Mesothelial cell of epicardium (in vitro differentiated cells): ENCODE measurements at places on chromosomes 4 and X.

- DNase-seq: no peak
- peaks cover 8% of the 10 kb centered on the region for H3K4me1 ChIP-seq
- peak overlapping the region; percentile 2 for H3K4me3 ChIP-seq
- H3K36me3 ChIP-seq: no peaks in the 10 kb centered on the region
- H3K27ac ChIP-seq: no peak overlapping the region
- H3K27me3 ChIP-seq: peaks cover 1% of the 10 kb centered on the region
Observed at GRCh38 chr4:176193938-176194337, 1.4 kb downstream of the SPATA4 start.

- no peak overlapping the region for H3K27ac ChIP-seq
- H3K4me3 ChIP-seq: no peak overlapping the region
- H3K27me3 ChIP-seq: no peaks in the 10 kb centered on the region
- no peaks in the 10 kb centered on the region for H3K4me1 ChIP-seq
- no peaks in the 10 kb centered on the region for H3K36me3 ChIP-seq
Observed at GRCh38 chrX:112536544-112536943, 143.2 kb downstream of the LHFPL1 start.

GRCh38 chr4:90503677-90504076, 376.5 kb downstream of the CCSER1 start:
- H3K4me3 ChIP-seq: no peak overlapping the region
- H3K27me3 ChIP-seq: no peaks in the 10 kb centered on the region
- H3K27ac ChIP-seq: no peak overlapping the region
- H3K4me1 ChIP-seq: no peaks in the 10 kb centered on the region
- H3K36me3 ChIP-seq: peaks cover 21% of the 10 kb centered on the region

DNA sequence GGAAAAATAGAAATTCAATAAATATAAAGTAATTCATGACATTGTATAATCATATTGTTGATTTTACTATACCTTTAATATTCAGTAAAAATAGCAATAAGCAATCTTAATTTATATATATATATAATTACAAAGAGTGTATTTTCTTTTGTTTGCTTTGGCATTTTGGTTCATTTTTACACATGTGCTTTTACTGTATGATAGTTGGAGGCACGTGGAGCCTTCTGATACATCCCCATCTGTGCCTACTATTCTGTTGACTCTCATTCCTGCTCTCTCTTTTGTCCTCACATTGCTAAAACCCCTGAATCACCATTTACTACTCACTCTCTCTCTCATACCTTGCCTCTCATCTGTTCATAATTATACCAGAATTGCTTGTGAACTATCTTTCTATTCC, 106.4 kb upstream of the NDST4 start:
- H3K27ac ChIP-seq: no peak overlapping the region
- no peak overlapping the region for H3K4me3 ChIP-seq
- H3K4me1 ChIP-seq: no peaks in the 10 kb centered on the region
- no peaks in the 10 kb centered on the region for H3K36me3 ChIP-seq
- H3K27me3 ChIP-seq: no peaks in the 10 kb centered on the region

DNA sequence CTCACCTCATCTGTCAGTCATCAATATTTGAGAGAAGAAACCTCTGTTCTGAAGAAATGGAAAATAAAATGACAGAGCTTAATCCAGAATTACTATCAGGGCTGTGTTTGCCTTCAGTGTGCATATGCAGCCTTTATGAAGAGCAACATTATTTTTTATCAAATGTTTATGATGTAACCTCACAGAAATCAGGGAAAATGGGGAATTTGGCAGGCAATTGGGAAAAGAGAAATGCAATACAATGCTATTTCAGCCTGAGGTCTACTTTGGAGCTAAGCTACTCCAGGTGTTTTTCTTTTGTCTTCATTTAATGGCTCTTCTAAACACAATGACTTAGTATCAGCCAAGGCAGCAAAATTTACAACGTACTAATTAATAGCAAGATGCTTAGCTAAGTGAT, 241.1 kb upstream of the TET2 start:
- H3K27ac ChIP-seq: no peak overlapping the region
- no peaks in the 10 kb centered on the region for H3K36me3 ChIP-seq
- no peak overlapping the region for H3K4me3 ChIP-seq
- peaks cover 5% of the 10 kb centered on the region for H3K4me1 ChIP-seq

DNA sequence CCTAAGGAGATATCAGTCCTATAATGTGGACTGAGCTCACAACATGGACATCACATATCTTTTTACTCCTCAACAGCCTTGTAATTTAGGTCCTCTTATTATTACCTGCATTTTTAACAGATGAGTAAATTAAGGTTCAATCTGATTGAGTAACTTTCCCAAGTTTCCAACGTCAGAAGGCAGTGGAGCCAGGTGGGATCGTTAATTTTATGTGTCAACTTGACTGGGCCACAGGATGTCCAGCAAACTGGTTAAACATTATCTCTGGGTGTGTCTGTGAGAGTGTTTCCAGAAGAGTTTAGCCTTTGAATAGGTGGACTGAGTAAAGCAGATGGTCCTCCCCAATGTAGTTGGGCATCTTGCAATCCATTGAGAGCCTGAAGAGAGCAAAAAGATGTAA, 59.0 kb upstream of the SLIT2 start:
- no peaks in the 10 kb centered on the region for H3K36me3 ChIP-seq
- DNase-seq: no peak
- H3K4me1 ChIP-seq: no peaks in the 10 kb centered on the region

DNA sequence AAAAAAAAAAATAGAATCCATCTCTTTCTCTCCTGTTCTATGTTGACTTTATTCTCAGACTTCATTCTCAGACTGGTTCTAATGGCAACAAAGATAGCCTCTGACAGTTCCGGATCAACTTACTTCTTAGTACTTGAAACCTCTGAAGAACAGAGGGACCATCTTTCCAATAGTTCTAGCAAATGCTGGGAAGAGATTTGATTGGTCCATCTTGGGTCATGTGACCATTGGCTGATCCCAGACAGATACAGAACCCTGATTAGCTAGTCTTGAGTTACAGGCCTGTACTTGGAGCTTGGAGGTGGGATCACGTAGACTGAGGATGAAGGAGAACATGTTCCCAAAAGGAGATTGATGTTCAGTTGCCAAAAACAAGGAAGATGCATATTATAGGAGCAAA, 66.9 kb upstream of the STIM2 start:
- DNase-seq: no peak
- H3K4me3 ChIP-seq: no peak overlapping the region
- no peaks in the 10 kb centered on the region for H3K27me3 ChIP-seq
- no peak overlapping the region for H3K27ac ChIP-seq
- H3K36me3 ChIP-seq: peaks cover 3% of the 10 kb centered on the region

- H3K27me3 ChIP-seq: no peaks in the 10 kb centered on the region
- peaks cover 23% of the 10 kb centered on the region for H3K36me3 ChIP-seq
- H3K4me3 ChIP-seq: no peak overlapping the region
Observed at GRCh38 chr4:139142087-139142486, 34.9 kb downstream of the ELF2 start.

DNA sequence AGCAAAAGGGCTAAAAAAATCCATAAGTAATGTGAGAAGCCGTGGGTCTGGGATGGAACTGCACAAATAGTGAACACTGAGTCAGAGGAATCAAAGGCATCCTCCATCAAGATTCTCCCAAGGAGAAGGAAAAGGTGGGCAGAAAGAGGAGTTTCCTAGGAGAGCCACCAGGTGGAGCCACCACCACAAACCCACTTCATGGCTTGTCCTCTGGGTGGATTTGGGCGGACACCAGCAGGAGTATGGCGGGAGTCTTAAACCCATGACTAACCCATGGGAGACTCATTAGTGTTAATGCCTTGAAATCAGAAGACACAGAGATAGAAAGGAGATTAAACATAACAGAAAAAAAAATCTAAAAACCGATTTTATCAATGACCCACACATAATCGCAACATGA, 147.7 kb downstream of the SH3KBP1 start:
- no peak for DNase-seq
- no peak overlapping the region for H3K27ac ChIP-seq
- H3K36me3 ChIP-seq: peaks cover 2% of the 10 kb centered on the region
- no peak overlapping the region for H3K4me3 ChIP-seq
- H3K27me3 ChIP-seq: no peaks in the 10 kb centered on the region
- H3K4me1 ChIP-seq: peaks cover 29% of the 10 kb centered on the region

- peak overlapping the region; percentile 59 for H3K27ac ChIP-seq
- H3K27me3 ChIP-seq: no peaks in the 10 kb centered on the region
- H3K4me3 ChIP-seq: no peak overlapping the region
- no peak for DNase-seq
Observed at GRCh38 chr4:113012786-113013185, 36.7 kb upstream of the ANK2 start.

GRCh38 chr4:34720571-34720970, 1523.7 kb downstream of the ARAP2 start:
- DNase-seq: no peak
- no peak overlapping the region for H3K27ac ChIP-seq
- H3K27me3 ChIP-seq: no peaks in the 10 kb centered on the region
- no peaks in the 10 kb centered on the region for H3K36me3 ChIP-seq

GRCh38 chrX:154472685-154473632, 6.1 kb downstream of the LAGE3 start:
- no peaks in the 10 kb centered on the region for H3K27me3 ChIP-seq
- no peaks in the 10 kb centered on the region for H3K4me1 ChIP-seq
- no peak for DNase-seq
- H3K4me3 ChIP-seq: no peak overlapping the region
- H3K36me3 ChIP-seq: peaks cover 12% of the 10 kb centered on the region

- no peak overlapping the region for H3K4me3 ChIP-seq
- no peak for DNase-seq
- peaks cover 2% of the 10 kb centered on the region for H3K4me1 ChIP-seq
- no peaks in the 10 kb centered on the region for H3K36me3 ChIP-seq
- no peaks in the 10 kb centered on the region for H3K27me3 ChIP-seq
Observed at GRCh38 chrX:37726346-37726745, 40.8 kb downstream of the XK start.

GRCh38 chr4:16136827-16137226, 53.0 kb upstream of the PROM1 start:
- no peaks in the 10 kb centered on the region for H3K36me3 ChIP-seq
- no peak for DNase-seq
- H3K4me3 ChIP-seq: no peak overlapping the region
- H3K27ac ChIP-seq: no peak overlapping the region
- no peaks in the 10 kb centered on the region for H3K4me1 ChIP-seq
- peaks cover 8% of the 10 kb centered on the region for H3K27me3 ChIP-seq

DNA sequence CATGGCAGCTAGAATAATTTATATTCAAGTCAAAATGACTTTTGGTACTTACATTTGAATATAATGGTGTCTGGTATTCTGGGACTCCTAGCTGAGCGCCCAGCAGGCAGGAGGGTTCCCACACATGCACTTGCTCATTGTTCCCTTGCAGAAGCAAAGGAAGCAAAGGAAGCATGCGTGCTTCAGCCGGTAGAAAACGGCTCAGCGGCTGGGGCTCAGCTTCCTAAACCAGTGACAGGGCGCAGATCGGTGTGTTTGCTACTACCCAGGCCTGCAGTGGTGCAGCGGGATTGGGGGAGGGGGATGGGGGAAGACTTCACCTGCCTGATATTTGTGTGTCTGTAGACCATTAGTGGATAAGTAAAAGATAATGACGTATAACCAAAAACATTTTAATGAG, 978.3 kb upstream of the TENM3 start:
- H3K4me3 ChIP-seq: no peak overlapping the region
- no peak for DNase-seq
- no peak overlapping the region for H3K27ac ChIP-seq
- no peaks in the 10 kb centered on the region for H3K27me3 ChIP-seq

DNA sequence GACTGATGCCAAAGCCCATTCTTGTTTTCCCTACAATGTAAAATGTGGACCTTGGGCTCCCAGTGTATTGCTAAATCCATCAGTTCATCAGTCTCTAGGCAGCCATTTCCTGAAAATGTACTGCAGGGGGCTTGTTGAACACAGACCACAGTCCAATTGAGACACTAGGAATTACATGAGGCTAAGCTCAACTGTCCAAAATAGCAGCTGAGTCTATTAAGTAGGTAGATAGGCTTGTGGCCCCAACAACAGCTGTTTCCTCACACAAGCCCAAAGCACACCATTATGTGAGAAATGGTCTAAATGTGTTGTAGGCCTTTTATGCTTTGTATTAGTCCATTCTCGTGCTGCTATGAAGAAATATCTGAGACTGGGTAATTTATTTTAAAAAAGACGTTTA, 60.0 kb upstream of the PAK3 start:
- no peak overlapping the region for H3K4me3 ChIP-seq
- no peak for DNase-seq
- peaks cover 34% of the 10 kb centered on the region for H3K27me3 ChIP-seq
- H3K4me1 ChIP-seq: no peaks in the 10 kb centered on the region

DNA sequence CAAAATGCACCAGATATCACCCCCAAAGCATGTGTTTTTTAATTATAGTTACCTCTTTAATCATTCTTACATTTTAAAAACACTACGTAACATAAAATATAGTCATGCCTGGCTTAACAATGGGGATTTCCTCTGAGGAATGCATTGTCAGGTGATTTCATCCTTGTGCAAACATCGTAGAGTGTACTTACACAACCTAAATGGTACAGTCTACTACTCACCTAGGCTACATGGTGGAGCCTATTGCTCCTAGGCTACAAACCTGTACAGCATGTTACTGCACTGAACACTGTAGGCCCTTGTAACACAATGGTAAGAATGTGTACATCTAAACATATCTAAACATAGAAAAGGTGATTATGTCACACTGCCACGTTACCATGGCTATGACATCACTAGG, 208.6 kb downstream of the SPOCK3 start:
- no peaks in the 10 kb centered on the region for H3K27me3 ChIP-seq
- no peaks in the 10 kb centered on the region for H3K36me3 ChIP-seq

GRCh38 chr4:26252349-26253025, 68.3 kb upstream of the RBPJ start:
- no peak for DNase-seq
- H3K27ac ChIP-seq: peak overlapping the region; percentile 64
- no peak overlapping the region for H3K4me3 ChIP-seq
- no peaks in the 10 kb centered on the region for H3K36me3 ChIP-seq

- no peak overlapping the region for H3K4me3 ChIP-seq
- no peak for DNase-seq
- H3K27ac ChIP-seq: no peak overlapping the region
- H3K36me3 ChIP-seq: no peaks in the 10 kb centered on the region
Observed at GRCh38 chrX:150542846-150543229, 25.6 kb upstream of the MTM1 start.

GRCh38 chrX:131830400-131831184, 192.5 kb upstream of the STK26 start:
- peak; percentile 82 for DNase-seq
- no peaks in the 10 kb centered on the region for H3K36me3 ChIP-seq
- H3K27me3 ChIP-seq: no peaks in the 10 kb centered on the region
- H3K4me3 ChIP-seq: peak overlapping the region; percentile 75

DNA sequence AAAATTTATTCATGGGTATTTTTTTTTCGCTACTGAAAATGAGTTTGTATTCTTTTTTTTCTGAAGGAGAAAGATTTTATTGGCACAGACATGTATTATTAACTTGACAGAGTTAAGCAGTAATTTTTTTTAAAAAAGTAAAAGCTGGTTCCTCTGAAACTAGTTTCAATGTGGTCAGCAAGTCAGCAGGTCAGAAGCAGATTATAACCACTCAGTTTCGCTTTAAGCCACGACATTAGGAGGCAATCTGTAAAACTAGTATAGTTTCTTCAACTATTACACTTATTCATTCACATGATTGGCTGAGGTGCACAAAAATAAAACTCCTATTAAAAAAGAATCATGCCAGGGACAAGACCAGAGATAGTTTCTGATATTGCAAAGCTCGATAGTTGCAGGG, 714.2 kb upstream of the PCDH7 start:
- no peak overlapping the region for H3K4me3 ChIP-seq
- H3K27ac ChIP-seq: no peak overlapping the region
- H3K36me3 ChIP-seq: no peaks in the 10 kb centered on the region
- H3K27me3 ChIP-seq: no peaks in the 10 kb centered on the region
- H3K4me1 ChIP-seq: no peaks in the 10 kb centered on the region

GRCh38 chr4:79199743-79200142, 126.1 kb downstream of the NAA11 start:
- no peaks in the 10 kb centered on the region for H3K36me3 ChIP-seq
- H3K4me1 ChIP-seq: no peaks in the 10 kb centered on the region
- no peak for DNase-seq
- no peak overlapping the region for H3K4me3 ChIP-seq
